ENCODE measurements at places on chromosomes 1 and 21.

DNA sequence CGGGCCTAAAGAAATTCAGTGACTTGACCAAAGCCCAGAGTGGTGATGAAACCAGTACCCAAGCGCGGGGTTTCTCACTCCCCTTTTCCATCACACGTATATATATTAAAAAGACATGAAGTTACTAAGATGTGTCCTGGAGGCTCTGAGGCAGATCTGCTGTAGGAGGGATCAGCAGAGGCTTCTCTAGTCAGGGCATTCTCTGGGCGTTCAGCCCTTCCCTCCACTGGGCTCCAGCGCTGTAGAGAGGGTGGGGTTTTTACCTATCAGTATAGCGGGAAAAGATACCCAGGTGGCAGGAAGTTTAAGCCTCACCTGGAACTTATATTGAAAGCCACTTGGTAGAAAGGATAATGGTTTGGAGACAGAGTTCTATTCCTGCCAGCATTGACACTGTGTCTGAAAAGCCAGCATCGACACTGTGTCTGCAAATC is 862 bp upstream of the PLEKHO1 start:
- peak; percentile 16 for DNase-seq

GRCh38 chr1:84743896-84744295 is 53.6 kb upstream of the SSX2IP start:
- DNase-seq = no peak

GRCh38 chr1:235942979-235943575 is 76.4 kb upstream of the LYST start:
- no peak for DNase-seq

GRCh38 chr1:162016631-162017030 is 7.0 kb downstream of the OLFML2B start:
- no peak for DNase-seq

GRCh38 chr1:156527584-156527983 is 27.0 kb upstream of the MEF2D start:
- no peak for DNase-seq

DNA sequence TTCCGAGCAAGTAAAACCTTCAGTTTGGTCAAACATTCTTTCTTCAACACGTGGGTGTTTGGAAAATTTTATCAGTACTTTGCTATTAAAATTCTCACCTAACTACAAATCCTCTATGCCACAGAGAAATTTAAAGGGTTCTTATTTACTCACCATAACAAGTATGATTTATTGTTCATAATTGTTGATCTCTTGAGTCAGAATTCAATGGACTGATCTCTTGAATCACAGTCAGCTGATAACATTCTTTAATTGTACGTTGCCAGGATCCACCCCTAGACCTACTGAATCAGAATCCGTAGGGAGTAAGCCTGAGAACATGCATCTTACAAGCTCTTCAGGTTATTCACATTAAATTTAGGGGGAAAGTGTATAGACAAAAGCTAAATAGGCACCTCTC is 51.2 kb downstream of the DIPK1A start:
- no peak for DNase-seq

DNA sequence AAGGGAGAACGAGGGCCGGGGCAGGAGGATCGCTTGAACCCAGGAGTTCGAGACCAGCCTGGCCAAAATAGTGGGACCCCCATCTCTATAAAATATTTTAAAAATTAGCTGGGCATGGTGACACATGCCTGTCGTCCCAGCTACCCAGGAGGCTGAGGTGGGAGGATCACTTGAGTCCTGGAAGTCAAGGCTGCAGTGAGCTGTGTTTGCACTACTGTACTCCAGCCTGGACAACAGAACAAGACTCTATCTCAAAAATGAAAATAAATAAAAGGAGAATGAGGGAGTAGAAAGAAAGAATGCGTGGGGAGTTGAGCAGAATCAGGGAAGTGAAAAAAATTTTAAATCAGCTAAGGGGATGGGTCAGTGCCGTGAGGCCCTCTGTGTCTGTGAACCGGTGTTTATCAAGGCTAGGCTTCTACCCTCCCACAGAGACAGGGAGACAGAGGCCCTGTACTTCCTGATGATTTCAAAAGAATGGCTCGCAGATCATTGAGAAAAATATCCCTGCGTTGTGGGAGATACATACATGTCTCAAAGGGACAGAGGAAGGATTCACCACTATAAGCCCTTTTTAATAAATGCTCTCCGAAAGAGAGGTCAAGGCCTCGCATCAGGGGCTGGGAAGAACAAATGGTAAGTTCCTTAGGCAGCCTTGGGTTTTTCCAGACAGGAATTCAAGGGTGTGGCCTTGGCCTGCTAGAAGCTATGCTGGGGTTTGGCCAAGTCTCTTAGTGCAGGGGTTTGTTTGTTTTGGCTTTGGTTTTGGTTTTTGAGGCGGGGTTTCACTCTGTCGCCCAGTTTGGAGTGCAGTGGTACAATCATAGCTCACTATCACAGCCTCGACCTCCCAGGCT is 20.7 kb downstream of the IL10RB start:
- no peak for DNase-seq

GRCh38 chr1:71054281-71054731 is 6.7 kb upstream of the PTGER3 start:
- no peak for DNase-seq

GRCh38 chr1:101506541-101507164 is 269.8 kb downstream of the S1PR1 start:
- DNase-seq = peak; percentile 23

DNA sequence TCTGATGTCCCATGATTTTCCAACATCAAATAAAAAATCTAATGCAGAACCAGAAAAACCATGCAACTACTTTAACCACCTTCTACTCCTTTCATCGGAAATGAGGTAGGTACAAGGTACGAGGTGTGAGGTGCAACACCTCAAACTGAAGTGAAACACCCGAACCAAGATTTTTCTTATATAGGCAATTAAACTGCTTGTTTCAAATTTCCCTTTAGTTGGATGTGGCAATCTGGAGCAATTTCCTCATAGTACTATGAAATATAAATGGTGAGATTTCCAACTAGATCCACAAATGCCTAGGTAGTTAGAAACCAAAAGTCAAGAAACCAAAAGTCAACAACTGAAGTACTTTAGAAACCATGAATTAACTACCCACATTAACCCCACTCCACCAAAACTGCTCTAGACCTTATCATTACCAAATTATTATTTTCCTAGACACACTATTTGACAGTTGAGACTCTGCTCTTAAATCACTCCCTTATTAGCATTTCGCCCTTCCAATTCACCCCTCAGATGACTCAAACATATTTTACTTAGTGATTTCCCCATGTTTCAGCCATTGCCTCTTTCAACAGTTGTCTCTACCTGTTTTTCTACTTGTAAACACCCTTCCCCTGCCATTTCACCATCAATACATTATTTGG is 37.8 kb downstream of the FUBP1 start:
- no peak for DNase-seq

- no peak for DNase-seq
These were observed 8.9 kb downstream of the ADAR start for GRCh38 chr1:154598871-154599635.

DNA sequence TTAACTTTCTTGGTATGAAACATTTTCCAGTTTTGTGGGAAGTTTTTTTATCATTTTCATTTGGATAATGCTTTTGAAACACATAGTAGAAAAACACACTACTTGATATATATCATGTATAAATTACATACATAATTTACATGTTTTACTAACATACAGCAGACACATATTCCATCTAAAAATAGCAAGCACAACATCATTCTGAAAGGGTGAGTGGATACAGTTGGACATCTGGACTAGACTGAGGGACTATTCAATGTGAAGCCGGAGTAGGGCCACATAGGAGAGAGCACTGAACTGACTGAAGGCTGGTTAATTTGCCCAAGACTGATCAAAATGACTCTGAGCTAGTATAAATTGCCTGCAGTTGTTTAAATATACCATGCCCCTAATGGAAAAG is 11.7 kb downstream of the CDKN2C start:
- DNase-seq = peak; percentile 44

DNA sequence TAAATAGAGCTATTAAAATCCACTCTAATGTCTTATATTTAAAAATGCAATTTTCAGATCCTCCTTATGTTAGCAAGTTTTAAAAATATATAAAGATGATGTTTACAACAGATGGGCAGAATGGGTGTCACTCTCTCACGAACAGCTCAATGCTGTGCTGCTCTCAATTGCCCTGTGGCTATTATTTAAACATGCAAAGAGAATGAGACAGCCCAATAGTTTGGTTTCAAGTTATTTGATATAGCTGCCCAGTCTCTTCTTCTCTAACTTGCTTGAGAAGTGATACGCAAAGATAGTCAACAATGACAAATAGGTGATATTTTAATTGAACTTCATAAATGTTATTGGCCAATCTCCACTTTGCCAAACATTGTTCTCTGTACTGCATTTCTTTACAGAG is 199.3 kb upstream of the GREM2 start:
- no peak for DNase-seq

DNA sequence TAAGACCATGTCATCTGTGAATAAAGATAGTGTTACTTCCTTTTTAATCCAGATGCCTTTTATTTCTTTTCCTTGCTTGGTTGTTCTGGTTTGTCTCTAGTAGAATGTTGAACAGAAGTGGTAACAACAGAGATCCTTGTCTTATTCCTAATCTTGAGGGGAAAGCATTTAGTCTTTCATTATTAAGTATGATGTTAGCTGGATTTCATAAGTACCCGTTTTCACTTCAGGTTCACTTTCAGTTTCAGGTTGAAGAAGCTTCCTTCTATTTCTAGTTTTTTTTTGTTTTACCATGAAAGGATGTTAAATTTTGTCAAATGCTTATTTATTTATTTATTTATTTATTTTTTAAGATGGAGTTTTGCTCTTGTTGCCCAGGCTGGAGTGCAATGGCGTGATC is 22.3 kb upstream of the AGPAT3 start:
- DNase-seq = no peak

DNA sequence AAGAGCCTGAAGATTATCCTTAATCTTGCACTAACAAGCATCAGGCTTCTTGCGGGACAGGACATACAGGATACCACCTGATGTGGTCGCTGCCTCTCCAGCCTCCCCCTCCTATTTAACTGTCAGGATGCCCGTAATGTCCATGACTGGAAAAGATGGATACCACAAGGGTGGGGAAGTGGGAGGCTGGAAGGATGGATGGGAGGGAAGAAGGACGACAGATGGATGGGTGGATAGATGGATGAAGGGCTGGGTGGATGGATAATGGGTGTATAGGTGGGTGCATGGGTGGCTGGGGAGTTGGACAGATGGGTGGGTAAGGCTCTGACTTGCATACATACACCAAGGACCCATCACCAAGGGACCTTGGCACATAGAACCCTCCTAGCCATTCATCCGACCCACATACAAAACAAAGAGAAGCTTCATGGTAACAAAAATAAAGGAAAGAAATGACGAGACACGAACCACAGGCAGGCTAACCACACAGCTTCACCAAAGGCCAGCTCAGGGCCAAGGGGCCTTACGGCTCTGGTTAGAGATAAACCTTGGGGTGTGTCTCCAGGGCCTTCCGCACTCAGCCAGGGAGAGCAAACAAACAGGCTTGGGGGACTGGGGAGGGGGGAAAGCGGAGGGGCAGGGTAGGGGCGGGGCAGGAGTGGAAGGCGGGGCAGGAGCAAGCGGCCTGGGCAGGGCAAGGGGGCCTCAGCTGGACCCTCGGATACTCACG is 50.5 kb downstream of the HSPG2 start:
- no peak for DNase-seq

GRCh38 chr1:180458807-180459206 is 43.6 kb downstream of the ACBD6 start:
- no peak for DNase-seq

- peak; percentile 43 for DNase-seq
These were observed 11.7 kb downstream of the NKAIN1 start for GRCh38 chr1:31227891-31228568.

DNA sequence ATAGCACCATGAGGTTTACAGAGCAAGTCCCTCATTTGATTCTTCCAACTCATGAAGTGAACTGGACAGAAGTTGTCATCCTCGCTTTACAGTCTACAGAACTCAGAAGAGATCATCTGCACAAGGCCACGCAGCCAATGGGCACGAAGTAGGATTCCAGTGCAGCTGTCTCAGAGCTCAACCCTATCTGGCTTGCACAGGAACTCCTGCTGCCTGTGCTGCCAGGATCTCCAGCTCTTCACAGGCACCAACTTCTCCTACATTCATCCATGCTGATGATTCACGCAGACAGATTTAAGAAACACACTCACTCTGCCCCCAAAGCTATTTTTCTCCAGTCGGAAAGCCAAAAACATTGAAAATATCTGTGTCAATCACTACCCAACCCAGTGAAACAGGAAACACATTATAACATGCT is 157.0 kb downstream of the RERE start:
- peak; percentile 23 for DNase-seq

- DNase-seq = no peak
These were observed 83.9 kb downstream of the PCNX2 start for GRCh38 chr1:233211595-233211994.

GRCh38 chr1:204465546-204466415 is 28.8 kb downstream of the PIK3C2B start:
- no peak for DNase-seq

- DNase-seq = no peak
These were observed 15.9 kb upstream of the NUAK2 start for GRCh38 chr1:205337481-205337880.

DNA sequence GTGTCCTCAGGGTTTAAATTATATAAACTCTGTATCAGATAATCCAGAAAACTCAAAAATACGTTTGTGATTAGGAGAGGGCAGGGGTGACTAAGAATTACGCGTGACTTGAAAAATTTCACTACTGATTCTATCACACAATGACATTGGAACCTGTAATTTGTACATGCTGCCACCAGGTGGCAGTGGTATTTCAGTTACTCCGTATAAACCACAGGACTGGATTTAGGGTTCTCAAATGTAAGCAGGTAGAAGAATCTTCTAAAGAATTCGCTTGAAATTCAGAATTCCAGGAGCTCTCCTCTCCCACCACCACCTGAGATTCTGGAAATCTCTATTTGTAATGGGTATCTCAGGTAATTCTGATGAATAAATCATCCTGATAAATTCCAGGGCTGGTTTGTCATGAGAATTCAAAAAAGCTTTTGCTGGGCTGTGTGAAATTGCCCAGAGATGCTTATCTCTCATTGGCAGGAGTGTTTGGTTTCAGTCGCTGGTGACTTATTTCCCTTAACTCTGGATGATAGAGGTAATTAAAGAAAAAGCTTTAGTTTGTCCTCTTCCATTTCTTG is 1.7 kb upstream of the KRTAP7-1 start:
- DNase-seq = peak; percentile 55

- DNase-seq = no peak
These were observed 261.4 kb upstream of the C1orf174 start for GRCh38 chr1:4161366-4162006.

GRCh38 chr21:34545079-34545884 is 33.3 kb upstream of the KCNE1 start:
- no peak for DNase-seq

DNA sequence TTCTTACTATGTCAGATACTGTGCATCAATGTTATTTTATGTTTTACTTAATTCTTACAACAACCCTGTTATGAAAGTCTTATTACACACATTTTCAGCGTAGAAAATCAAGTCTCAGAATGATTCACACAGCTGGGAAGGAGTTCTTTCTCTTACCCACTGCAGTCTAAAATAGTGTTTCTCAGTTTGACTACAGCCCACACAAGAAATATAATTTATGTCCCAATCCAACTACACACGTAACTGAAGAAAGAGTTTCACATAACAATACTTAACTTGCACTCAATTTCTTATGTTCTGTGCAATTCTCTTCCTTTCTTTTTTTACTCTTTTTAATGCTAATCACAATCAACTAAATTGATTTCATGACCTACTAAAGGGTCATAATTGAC is 252.8 kb upstream of the ADGRL2 start:
- no peak for DNase-seq

GRCh38 chr1:226919587-226919986 is 20.5 kb upstream of the COQ8A start:
- no peak for DNase-seq
